ENCODE measurements at places on chromosomes 11 and 22.

- DNase-seq, result no peak
These were observed 64.1 kb downstream of the NECTIN1 start for GRCh38 chr11:119664701-119665420.

DNA sequence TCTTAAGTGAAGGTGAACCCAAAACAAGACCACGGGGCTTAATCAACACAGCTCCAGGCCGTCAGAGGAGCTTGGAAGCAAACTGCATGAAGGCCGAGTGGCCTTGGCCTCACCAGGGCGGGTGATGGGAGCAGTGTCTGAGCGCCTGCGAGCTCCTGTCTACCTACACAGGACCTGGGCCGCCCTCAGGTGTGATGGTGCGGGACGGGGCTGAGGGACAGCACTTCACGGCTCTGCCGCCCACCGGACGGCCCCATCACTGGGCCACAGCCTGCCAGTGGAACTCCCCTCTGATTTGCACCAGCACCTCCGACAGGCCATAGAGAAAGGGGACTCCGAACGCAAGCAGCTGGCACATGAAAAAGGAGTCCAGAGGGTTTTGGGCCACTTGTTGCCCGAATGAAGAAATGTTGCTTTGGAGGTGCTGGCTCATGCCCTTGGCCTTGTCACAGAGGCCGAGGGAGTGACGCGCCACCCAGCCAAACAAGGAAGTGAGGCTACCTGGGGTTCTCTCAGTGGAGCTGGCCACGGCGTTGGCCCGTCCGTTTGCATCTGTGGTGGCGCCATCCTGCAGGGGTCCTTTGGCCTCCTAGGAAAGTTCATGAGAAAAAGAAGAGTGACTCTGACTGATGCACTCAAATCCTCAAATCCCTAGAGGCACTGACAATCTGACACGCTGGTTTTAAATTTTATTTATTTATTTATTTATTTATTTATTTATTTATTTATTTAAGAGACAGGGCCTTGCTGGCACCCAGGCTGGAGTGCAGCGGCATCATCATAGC, 90.3 kb upstream of the BID start:
- no peak for DNase-seq

GRCh38 chr11:77207618-77208313, 79.7 kb downstream of the MYO7A start:
- DNase-seq, result no peak

GRCh38 chr22:39457198-39457555, 365 bp downstream of the MGAT3 start:
- no peak for DNase-seq

GRCh38 chr11:88061111-88061510, 114.1 kb downstream of the RAB38 start:
- DNase-seq, result no peak

DNA sequence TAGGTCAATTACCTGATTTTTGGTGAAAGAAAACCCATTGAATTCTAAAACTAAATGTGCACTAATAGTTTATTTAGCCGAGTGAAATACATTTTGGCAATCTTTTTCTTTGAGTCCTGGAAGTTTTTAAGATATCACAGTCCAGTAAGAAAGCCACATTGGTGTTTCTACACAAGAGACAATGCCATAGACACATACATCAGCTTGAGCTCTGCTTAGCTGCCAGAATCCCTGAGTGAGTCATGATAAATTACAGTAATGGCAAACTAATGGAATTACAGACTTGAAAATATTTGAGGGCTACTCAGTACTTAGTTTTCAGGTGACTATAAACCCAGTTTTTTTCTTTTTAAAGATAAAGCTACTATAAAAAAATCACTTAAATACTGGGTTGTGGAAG, 155.4 kb downstream of the OR4C45 start:
- DNase-seq, result no peak
